Stimulated activated CD4-positive, alpha-beta T cell treated with anti-CD3 and anti-CD28 coated beads, Interleukin-4, amount 100 ng/mL, for 4 hours (primary cell): ENCODE measurements at places on chromosomes 7 and 10.

GRCh38 chr7:141949021-141949420, 2.2 kb upstream of the CLEC5A start:
- DNase-seq, result no peak

GRCh38 chr7:43199371-43200160, 87.1 kb downstream of the HECW1 start:
- DNase-seq, result no peak

GRCh38 chr10:91944880-91945630, 21.5 kb downstream of the BTAF1 start:
- DNase-seq, result no peak

DNA sequence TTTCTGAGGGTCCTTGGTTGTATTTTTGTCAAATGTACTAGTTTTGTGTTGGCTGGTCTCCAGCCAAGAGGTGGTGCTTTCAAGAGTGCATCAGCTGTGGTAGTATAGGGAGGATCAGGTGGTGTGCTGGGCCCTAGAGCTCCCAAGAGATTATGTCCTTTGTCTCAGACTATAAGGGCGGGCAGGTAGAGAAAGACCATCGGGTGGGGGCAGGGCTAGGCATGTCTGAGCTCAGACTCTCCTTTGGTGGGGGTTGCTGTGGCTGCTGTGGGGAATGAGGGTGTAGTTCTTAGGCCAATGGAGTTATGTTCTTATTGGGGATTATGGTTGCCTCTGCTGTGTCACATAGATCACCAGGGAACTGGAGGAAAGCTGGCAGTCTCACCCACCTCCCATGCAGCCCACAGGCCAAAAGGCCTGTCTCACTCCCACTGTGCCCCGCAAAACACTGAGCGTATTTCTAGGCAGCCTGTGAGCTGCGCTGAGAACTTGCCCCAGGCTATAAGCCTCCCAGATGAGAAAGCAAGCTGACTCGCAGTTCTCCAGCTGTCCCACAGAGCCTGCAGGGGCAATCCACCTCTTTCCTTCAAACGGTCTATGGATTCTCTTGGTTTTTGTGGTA, 1066.7 kb downstream of the GRM8 start:
- DNase-seq, result no peak

GRCh38 chr10:35705051-35705450, 63.0 kb upstream of the FZD8 start:
- no peak for DNase-seq

DNA sequence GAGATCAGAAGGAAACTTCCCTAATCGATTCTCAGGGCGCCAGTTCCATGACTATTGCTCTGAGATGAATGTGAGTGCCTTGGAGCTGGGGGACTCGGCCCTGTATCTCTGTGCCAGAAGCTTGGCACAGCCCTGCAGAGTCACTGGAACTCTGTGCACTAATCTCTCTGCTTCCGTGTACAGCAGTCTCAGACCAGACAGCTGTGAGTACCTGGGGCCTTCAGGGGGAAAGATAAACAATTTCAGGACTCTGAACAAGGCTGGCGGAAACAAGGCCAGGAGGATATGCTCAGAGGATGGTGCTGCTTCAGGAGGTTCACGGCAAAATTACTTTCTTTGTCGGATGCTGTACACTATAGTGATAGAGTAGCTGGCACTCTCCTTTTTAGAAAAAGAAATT, 131.7 kb upstream of the PRSS58 start:
- DNase-seq, result no peak

GRCh38 chr10:132554053-132554990, 16.7 kb downstream of the INPP5A start:
- DNase-seq, result no peak

DNA sequence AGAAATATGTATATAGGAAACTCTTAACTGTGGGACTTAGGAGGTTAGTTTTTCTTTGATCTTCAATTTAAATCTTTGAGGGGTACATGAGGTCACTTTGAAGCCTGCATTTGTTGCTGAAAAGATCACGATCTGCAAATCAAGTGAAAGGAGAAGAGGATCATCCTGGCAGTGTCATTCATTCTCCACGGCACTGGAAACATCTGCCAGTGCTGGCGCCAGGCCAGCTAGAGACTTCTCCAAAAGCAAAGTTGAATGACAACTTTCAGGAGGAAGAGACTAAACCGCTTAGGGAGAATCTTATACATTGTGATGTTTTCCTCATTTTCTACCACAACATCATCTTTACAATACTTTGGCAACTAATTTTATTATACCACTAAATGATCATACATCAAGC, 42.5 kb downstream of the MRC1 start:
- DNase-seq, result no peak

- no peak for DNase-seq
Measured at GRCh38 chr7:48108959-48109847, 20.1 kb downstream of the UPP1 start.

GRCh38 chr10:126171555-126171954, 216.7 kb downstream of the ADAM12 start:
- DNase-seq, result no peak

DNA sequence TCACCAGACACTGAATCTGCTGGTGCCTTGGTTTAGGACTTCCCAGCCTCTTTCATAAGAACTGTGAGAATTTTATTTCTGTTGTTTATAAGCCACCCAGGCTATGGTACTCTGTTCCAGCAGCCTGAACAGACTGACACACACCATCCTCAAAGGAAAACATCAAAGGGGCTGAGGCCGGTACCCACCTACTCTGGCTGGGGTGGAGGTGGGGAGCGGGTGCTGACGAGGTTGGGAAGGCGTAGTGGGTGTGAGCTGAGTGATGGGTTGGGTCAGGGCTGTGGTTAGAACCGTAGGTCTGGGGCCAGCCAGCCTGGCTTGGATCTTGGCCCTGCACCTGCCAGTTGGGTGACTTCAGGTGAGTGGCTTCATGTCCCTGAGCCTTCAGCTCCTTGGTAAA, 136.3 kb downstream of the SH3PXD2A start:
- DNase-seq, result no peak

DNA sequence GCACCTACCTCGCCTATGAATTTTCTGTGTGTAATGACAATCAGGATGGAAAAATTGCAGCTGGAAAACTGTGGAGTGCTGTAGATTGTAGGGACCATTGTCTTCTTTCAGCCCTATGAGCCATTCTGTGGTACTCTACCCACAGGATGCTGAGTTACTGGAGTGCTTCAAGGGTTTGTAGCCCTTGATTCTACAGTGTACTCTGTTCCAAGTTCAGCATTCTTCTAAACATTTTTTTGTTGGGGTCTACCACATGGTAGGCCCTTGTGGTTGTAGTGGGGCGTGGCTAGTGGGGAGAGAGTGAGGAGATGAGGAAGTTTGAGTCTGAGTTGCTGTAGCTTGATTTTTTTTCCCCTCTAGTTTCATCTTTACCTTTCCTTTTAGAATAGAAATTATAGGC, 33.5 kb downstream of the REEP3 start:
- DNase-seq, result peak; percentile 11

- no peak for DNase-seq
Measured at GRCh38 chr10:21593986-21594385, 60.0 kb downstream of the MLLT10 start.

GRCh38 chr7:131890176-131890575, 333.7 kb upstream of the PODXL start:
- no peak for DNase-seq

GRCh38 chr10:108801775-108802517, 1121.4 kb downstream of the XPNPEP1 start:
- DNase-seq, result no peak

- DNase-seq, result no peak
Measured at GRCh38 chr10:109277456-109277855, 645.9 kb downstream of the XPNPEP1 start.

GRCh38 chr10:102869258-102870198, at the start of gene AS3MT:
Gene AS3MT (plus strand): TSS chr10:102869470. CDS start chr10:102869593, 123 bp downstream.
- DNase-seq, result no peak

DNA sequence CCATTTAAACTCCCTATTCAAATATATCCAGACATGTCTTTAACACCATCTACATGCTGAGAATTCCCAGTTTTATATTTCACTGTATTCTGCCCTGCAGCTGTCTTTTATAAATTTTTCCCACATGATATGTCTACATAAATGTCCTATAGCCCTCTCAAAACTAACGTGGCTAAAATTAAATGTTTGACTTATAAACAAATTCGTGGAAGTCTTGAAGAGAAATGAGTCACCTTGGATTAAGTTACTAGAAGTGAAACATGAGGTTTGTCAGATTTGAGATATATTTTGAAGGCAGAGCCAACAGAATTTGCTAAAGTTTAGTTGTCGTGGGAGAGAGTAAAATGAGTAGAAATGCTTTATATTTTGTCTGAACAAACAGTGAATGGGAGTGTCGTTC, 386.9 kb upstream of the CNTNAP2 start:
- no peak for DNase-seq

DNA sequence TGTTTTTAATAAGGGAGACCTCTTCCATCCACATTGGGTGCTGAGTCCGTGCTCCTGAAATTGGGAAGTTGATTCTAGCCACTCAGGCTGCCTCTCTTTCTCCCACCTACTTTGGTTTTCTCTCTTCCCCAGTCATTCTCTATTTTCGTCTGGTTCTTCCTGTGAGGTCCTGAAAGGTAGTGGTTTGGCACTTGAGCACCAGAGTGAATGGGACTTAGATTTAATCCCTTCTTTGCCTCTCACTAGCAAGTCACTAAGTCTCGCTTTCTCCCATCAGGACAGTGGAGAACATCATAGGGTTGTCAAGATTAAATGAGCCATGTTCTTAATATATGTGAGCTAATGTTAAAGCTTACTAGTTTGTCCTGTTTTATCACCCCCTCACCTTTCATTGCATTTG, 4.0 kb upstream of the AASS start:
- no peak for DNase-seq

DNA sequence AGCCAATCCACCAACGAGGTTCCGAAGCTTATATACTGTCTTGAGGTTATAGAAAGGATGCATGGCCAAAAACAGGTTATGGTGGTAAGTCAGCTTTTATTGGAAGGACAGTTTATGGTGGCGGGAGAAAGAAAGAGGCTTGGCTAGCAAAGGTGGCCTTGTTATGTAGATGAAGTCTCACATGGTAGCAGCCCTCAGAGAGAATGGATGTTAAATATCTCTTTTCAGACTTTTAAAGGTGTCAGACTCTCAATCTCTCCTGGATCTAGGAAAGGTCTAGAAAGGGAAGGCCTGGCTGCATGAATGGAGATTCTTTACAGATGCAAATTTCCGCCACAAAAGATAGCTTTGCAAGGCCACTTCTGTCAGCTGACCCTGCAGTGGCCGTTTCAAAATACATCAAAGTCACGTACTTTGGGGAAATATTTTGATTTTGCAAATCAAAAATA, 333.8 kb downstream of the GALNT17 start:
- DNase-seq, result no peak

DNA sequence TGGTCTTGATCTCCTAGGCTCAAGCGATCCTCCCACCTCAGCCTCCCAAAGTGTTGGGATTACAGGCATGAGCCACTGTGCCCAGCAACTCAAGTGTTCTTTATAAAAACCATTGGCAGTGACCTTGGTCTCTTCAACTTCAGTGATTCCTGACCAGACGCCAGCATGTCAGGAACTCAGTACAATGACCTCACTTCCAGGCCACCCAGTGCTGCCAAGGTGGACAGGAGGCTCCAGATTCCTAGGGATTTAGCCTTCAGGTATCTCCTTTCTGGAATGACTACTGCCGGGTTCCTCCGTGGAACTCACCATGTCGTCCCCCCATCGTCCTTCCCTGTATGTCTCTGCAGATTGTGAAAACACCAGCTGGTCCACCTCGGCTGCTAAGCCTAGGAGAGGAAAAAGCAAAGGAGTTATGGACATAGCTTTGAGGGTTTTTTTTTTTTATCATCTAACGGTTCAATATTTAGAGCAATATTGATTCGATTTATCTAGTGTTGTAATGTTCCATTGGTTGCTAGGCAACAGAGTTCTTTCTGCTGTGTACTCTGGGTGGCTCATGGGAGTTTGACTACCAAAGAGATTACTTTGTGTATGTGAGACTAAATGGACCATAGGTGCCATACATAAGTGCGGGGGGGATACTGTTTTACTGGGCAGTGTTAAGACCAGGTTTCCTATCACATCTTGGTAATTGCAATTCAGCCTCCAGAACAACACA, 425.8 kb upstream of the AUTS2 start:
- no peak for DNase-seq

DNA sequence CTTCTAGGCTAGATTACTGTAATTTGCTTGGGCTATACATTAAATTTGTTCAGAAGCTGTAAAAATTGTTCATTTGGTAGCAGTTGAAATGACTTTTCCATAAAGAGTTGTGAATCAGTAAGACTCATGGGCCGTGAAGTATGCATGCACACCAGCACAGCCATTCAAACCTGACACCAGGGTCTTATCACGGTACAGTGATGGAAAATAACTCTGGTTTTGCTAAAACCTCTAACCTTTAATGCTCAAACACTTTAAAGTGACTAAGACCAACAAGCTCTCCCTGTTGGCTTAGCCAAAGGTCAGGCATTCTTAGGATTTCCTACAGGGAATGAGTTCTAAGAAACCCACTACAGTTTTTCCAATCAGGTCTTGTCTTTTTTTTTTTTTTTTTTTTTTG, 11.5 kb downstream of the ARL3 start:
- DNase-seq, result no peak

DNA sequence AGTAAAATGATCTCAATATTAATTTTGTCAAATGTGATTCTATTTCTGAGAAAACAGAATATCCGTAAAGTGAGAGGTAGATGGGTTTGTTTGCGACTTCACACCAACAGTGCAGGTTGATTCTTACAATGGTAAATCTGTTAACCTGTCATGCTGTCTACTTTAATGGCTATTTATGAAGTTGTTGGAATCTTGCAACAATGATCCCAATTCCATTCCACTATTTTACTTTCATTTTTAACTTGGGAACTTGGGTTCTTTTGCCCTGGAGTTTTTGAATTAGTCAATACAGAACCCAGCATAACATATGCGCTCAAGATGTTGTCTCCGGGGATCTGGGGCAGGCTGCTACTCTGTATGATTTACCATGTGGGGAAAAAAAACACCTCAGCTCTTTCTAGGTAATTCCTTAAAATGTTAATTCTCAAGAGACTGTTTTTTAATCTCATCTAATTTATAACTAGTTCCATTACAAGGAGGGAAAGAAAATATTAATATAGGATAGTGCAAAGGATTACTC, 1.2 kb downstream of the LGI1 start:
- DNase-seq, result no peak
